Activated naive CD8-positive, alpha-beta T cell treated with anti-CD3 and anti-CD28 coated beads for 36 hours (primary cell): ENCODE measurements at places on chromosomes 2 and 18.

DNA sequence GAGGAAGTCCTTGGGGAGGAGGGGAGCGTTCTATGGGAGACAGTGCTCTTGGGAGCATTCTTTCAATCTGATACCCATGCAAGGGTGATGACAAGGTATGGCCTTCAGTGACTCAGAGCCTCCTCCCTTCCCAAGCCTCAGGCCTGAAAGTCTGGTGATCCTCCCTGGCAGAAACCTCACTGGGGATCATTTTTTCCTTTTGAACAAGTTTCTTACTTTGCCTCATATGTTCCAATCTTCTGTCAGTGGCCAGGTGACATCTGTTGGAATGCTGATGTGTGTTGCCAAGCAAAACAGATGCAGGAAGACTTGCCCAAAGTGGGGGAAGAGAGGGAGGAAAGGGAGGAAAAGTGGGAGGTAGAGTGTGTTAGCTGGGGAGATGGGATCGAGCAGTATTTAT is 224.8 kb downstream of the NEDD4L start:
- DNase-seq = no peak

- no peak for DNase-seq
Measured at GRCh38 chr2:172460780-172461201, 33.4 kb downstream of the ITGA6 start.

DNA sequence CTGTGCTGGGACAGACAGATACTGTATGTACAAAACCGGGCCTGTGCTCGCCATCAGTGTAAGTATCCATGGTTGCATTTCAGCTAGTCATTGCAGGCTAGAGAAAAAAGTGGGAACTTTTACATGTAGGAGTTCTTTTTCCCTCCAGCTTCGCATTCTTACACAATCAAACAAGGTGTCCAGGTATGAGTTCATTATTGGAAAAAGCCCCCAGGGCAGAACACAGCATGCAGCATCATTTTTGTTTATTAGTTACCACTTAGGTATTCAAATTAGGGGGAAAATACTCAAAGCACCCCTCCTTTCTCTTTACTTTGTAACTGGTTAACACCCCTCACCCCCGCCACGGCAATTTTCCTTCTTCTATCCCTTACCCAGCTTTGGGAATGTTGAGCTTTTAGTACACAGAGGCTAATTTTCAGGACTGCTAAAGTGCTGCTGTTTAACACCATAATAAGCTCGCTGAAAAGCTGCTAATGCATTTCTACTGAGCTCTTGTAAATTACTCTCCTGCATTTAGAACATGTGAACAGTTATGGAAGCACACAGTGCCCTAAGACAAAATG is 13.6 kb downstream of the UPP2 start:
- no peak for DNase-seq

DNA sequence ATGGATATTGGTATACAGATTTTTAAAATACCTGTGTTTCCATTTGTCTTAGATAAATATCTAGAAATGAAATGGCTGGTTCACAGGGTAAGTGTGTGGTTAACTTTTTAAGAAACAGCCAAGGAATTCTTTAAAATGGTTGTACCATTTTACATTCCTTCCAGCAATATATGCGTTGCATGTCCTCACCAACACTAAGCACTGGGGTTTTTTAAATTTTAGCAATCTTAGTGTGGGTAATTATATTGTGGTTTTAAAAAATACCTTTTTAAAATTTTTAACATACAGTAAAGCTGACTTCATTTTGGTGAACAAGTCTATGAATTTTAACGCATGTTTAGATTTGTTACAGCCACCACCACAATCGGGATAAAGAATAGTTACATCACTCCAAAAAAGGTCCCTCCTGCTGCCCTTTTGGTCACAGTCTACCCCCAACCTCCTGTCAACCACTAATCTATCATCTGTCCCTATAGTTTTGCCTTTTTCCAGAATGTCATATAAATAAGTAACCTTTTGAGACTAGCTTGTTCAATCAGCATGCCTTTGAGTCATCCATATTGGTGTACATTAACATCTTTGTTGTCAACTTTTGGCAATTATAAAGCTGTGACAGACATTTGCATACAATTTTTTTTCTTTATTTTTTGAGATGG is 128.1 kb upstream of the MSTN start:
- DNase-seq = no peak
